ENCODE measurements at places on chromosomes 5 and 9. TPM values are rescaled to one million over a fixed set of nuclear protein-coding genes. Genes with fewer than 3 reads are reported as not detected.

SEMA5A gene
- total RNA-seq: 18.4 TPM

DNA sequence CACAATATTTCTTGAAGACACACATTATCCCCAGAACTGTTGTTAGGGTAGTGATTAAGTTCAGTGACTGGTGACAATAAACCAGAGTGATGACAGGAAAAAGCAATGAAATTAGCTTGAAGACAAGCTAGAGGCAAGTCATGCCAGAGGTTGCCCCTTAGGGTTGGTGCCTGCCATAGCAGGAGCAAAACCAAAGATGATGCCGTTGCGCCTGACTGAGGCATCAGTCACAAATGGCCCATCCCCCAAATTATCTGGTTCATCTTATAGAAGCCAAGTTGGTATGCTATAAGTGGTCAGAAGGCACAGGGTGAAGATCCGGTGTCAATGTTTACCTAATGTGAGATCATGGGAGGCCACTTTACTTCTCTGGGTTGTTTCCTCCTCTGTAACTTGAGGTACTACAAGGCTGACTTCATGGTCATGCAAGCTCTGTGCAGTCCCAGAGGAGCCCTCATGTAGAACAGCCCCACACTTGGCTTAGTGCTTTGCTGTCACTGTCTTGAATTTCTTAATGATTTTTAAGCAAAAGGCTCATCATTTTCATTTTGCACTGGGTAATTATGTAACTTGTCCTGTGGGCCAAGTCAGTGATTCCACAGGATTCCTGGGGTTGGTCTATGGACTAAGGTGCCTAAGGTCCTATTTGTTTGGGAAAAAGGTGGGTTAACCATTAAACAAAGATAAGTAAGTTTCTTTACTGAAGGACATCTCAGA lies 211.3 kb downstream of the MAN2A1 start:
- H3K27ac ChIP-seq: no peak overlapping the region
- no peaks in the 10 kb centered on the region for H3K36me3 ChIP-seq
- H3K27me3 ChIP-seq: no peaks in the 10 kb centered on the region
- no peak for DNase-seq
- peaks cover 4% of the 10 kb centered on the region for H3K4me1 ChIP-seq
- H3K4me3 ChIP-seq: no peak overlapping the region

FKTN gene
- 5.4 TPM for total RNA-seq

SPATA31A3 gene
- total RNA-seq: not detected

GRCh38 chr5:42951293-42951840 lies 88.8 kb downstream of the ANXA2R start:
- H3K36me3 ChIP-seq: no peaks in the 10 kb centered on the region
- peak overlapping the region; percentile 97 for H3K27ac ChIP-seq
- peaks cover 7% of the 10 kb centered on the region for H3K4me1 ChIP-seq
- no peaks in the 10 kb centered on the region for H3K27me3 ChIP-seq
- peak; percentile 78 for DNase-seq

DNA sequence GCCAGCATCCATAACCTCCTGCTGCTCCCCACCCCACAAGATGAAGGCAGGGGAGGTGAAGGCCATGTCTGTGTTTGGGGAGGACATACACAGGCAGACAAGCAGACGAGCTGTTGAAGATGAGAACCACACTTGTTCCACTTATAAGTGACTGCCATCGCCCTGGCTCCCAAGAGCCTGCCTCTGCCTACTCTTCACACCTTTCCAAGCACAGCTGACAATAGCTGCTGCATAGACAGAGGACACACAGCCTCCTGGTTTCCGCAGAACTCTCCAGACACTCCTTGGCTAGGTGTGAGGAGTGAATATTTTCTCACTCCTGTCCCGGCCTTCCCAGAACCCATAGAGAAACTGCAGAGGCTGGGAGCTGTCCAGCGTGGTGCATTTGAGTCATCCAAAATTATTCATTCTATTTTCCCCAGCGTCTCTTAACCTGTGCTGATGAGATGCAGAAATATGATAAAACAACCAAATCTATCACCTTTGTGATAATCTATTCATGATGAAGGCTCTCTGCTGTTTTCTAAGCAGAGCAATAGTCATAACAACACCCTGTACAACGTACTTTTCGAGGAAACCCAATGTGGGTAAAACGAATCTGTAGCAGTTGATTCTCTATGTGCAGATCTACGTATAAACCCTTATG lies 24.7 kb downstream of the KLF9 start:
- peaks cover 31% of the 10 kb centered on the region for H3K36me3 ChIP-seq
- H3K4me1 ChIP-seq: peaks cover 20% of the 10 kb centered on the region
- H3K27me3 ChIP-seq: no peaks in the 10 kb centered on the region
- peak; percentile 66 for DNase-seq
- H3K27ac ChIP-seq: peak overlapping the region; percentile 29

NPR3 gene
- 3.5 TPM for total RNA-seq

SUSD3 gene
- not detected for total RNA-seq

- H3K4me1 ChIP-seq: peaks cover 8% of the 10 kb centered on the region
- no peak overlapping the region for H3K4me3 ChIP-seq
- H3K36me3 ChIP-seq: peaks cover 19% of the 10 kb centered on the region
- DNase-seq: peak; percentile 62
Measured at GRCh38 chr5:1516615-1517601, 6.9 kb downstream of the LPCAT1 start.

- H3K4me1 ChIP-seq: no peaks in the 10 kb centered on the region
- H3K36me3 ChIP-seq: no peaks in the 10 kb centered on the region
- DNase-seq: no peak
- H3K4me3 ChIP-seq: no peak overlapping the region
- H3K27me3 ChIP-seq: no peaks in the 10 kb centered on the region
Measured at GRCh38 chr5:15168358-15168757, 296.8 kb upstream of the ANKH start.

PPP2R2B gene
- total RNA-seq: 10.0 TPM

DNA sequence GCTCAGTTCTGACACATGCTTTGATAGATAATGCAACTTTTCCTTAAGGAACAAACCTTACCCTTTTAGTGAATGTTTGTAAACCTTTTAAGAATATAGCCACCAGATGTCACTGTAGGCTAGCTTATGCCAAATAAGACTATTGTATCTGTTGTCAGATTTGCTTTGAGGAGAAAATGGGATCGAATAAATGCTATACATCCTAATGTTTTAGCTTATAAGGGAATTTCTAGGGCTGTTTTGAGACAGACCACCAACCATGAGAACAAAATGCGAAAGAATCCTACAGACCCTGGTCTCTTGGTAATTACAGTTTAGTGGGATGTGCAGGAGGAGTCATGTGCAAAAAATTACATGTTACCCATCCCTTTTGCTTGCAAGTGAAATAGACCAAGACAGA lies 127.6 kb upstream of the NMUR2 start:
- H3K4me1 ChIP-seq: no peaks in the 10 kb centered on the region
- DNase-seq: no peak
- no peak overlapping the region for H3K4me3 ChIP-seq

CAPSL gene
- total RNA-seq: not detected

SKP2 gene
- 14.4 TPM for total RNA-seq

NIPAL4 gene
- not detected for total RNA-seq

DNA sequence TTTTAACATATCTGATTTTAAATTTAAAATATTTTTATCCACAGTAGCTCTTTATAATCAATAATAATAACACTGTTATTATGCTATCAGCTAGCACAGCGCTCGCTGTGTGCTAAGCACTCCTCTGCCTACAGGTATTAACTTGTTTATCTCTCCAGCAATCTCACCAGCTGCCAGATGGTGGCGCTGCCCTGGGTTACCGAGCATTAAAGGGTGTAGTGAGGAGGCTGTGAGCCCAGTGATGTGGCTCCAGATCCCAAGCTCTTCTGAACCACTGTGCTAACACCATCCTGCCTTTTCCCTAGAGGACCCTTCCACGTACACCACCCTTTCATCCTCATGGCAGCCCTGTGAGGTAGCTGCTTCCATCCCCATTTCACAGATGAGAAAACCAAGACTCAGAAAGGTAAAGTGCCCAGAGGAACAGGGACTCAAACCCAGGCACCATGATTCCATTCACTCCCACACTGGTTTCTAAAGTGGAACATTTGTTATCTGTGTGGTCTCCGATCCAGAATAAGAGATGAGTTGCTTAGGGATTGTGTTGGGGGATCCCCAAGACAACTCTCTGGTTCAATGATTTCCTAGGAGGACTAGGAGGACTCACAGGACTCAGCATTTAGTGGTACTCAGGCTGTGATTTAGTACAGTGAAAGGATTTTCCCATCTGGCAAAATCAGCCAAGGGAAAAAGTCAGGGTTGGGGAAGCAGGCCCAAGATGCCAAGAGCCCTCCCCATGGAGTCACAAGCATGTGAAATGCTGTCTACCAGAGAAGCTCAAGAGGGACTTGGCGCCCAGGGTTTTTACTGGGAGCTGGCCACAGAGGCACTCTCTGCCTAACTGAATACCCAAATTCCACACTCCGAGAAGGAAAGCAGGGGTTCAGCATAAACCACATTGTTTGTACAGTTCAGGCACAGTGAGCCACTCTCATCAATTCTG lies 7.0 kb downstream of the IGFBPL1 start:
- no peaks in the 10 kb centered on the region for H3K36me3 ChIP-seq
- H3K4me1 ChIP-seq: no peaks in the 10 kb centered on the region
- no peak overlapping the region for H3K4me3 ChIP-seq
- peak overlapping the region; percentile 15 for H3K27ac ChIP-seq

- no peaks in the 10 kb centered on the region for H3K4me1 ChIP-seq
- H3K36me3 ChIP-seq: no peaks in the 10 kb centered on the region
- no peak overlapping the region for H3K4me3 ChIP-seq
- no peak for DNase-seq
- H3K27ac ChIP-seq: no peak overlapping the region
- no peaks in the 10 kb centered on the region for H3K27me3 ChIP-seq
Measured at GRCh38 chr9:87836951-87837705, 45.5 kb upstream of the SPATA31E1 start.

SMU1 gene
- total RNA-seq: 7.2 TPM

DNA sequence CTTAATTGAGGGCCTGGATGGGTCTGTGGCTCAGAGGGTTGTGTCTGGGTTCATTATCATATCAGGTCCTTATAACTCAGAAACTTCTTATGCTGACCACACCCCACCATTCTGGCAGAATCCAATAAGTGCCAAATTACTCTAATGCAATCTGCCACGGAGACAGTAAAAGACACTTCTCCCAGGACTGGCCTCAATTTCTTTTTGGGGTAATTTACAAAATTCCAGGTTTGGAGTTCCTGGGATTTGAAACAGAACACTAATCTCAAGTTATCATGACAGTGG lies 187.8 kb downstream of the GNAQ start:
- peaks cover 16% of the 10 kb centered on the region for H3K4me1 ChIP-seq
- H3K4me3 ChIP-seq: no peak overlapping the region
- no peaks in the 10 kb centered on the region for H3K36me3 ChIP-seq
- no peak for DNase-seq
- H3K27me3 ChIP-seq: no peaks in the 10 kb centered on the region

MUSK gene
- not detected for total RNA-seq

SLC34A3 gene
- total RNA-seq: not detected

OR1J2 gene
- not detected for total RNA-seq

DNA sequence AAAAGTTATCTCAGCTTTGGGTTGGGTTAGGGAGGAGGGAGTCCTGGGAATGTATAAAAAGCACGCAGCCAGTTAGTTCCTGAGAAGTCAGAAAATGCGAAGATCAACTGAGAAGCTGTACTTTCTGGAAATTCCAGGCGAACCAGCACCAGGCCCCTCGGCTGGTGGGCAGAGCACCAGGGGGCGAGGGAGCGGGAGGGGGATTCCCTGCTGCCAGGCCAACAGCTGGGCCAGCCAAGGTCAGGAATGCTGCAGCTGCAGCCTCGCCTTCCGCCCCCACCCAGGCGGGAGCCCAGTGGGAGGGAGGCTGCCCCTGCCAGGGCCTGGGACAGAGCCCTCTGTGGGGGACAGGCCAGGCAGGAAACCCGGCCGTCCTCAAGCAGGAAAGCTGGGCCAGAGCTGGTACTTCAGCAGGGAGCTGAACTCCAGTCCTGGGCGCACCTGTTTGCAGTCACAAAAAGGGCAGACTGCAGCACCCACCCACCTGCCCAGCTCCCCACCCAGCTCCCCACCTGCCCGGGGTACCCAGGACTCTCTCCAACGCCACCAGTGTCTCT lies 35.5 kb downstream of the VAV2 start:
- DNase-seq: no peak
- H3K36me3 ChIP-seq: no peaks in the 10 kb centered on the region
- H3K4me1 ChIP-seq: peaks cover 10% of the 10 kb centered on the region

Measured in ascending aorta (tissue), 2 donors.